CD8-positive, alpha-beta T cell (primary cell): ENCODE measurements at places on chromosomes 6 and 20.
A peak's percentile ranks its signal among the peaks of the same experiment; 100 is the strongest.

DNA sequence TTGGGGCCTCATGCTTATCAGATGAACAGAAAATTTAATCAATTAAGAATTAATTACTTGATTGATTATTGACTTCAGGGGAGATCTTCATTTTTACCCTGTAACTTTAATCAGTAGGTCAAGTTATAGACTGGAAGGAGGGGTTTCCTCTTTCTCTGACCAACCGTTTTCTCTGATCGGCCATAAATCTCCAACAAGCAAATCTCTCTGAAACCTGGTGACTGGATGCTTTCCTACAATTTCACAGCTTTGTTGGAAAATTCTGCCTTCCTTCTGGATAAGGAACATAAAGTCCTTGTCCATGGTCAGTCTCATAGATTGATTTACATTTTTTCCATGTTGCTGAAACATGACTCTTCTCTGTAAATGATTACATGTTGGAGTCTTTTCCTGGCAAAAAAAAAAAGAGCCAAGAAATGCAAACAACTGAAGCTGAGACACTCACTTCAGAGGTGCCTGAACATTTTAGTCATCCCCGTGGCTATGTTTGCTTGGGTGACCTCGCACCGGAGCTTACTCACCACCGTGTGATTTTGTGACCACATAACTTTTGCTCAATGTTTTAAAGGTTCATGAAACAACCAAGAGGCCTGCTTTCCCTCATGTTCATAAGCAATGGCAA is 31.0 kb downstream of the IRF4 start:
- DNase-seq, result peak; percentile 65

- no peak for DNase-seq
These were observed 950 bp downstream of the PEDS1 start for GRCh38 chr20:50152394-50153152.

DNA sequence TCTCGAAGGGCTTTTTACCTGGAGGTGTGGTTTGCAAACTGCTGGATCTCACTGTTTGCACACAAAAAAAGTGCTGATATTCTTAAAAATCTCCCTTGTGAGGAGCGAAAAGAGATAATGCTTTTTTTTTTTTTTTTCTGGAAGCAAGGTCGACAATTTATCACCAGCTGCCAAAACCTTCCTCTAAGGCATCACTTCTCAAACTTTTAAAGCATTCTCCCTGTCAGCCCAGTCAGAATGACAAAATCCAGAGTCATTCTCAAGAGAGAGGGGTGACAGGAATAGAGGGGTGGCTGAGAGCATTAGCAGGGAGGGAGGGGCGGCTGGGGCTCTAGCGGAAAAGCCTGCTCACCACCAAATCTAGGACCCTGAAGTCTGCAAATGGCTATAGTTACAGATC is 137.2 kb upstream of the ARMC2 start:
- DNase-seq, result no peak

DNA sequence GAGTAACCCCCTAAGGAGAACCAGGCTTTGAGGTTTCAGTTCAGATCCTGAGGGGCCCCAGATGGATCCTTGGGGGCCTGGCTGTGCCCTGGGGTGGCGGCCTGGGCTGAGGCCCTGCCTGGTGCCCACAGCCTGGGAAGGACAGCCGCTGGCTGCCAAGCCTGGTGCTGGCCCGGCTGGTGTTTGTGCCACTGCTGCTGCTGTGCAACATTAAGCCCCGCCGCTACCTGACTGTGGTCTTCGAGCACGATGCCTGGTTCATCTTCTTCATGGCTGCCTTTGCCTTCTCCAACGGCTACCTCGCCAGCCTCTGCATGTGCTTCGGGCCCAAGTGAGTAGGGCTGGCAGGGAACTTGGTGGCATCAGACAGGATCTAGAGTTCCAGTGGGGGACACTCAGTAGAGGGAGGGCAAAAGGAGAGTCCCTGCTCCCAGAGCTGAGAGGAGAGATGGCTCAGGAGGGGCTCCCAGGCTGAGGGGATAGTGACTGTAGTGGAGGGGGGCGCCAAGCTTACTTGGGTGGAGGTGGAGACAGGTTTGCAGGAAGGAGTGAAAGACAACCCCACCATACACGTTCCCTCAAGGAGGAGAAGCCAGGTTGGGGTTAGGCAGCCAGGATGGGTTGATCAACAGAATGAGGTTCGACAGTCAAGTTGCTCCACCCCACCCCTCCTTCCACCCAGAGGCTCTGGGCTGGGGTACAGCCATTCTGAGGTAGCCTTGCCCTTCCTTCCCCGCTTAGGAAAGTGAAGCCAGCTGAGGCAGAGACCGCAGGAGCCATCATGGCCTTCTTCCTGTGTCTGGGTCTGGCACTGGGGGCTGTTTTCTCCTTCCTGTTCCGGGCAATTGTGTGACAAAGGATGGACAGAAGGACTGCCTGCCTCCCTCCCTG is 9.5 kb downstream of the SLC29A1 start:
- DNase-seq, result no peak

- DNase-seq, result no peak
These were observed 62.4 kb downstream of the YTHDF1 start for GRCh38 chr20:63153254-63154221.

DNA sequence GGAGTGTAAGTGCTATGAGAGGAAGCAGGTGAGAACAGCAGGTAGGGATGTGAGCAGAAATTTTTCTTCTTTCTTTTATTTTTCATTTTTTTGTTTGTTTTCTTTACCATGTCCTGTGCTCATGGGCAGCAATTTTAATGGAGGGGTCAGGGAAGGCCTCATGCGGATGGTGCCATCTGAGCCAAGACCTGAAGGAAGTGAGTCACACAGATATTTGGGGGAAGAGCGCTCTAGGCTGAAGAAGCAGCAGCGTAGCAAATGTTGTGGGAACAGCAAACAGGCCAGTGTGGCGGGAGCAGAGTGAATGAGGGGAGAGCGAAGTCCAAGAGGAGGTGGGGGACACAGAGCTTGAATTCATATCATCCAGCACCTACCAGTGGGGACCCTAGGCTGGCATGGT is 12.7 kb downstream of the SPDEF start:
- no peak for DNase-seq

- DNase-seq, result no peak
These were observed 77.2 kb downstream of the SSR1 start for GRCh38 chr6:7235712-7236305.

DNA sequence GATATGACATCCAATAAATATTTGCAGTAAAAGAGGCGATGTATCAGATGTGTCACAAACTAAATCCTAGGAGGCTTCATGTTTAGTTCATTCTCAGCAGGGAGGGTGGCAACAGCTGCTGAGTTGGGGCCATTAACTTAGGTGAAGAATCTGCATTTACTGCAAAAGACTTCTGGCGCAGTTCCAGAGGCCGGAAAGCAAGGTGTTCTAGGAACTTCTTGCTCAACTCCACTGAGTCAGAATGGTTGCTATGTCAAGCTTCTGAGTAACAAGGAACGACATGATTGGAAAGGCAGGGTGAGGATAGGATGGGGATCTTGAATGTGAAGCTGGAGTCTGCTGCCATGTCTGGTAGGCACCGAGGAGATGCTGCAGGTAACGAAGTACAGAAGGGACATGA is 11.7 kb downstream of the ADNP start:
- DNase-seq, result no peak

GRCh38 chr6:42372699-42373098 is 79.0 kb downstream of the TRERF1 start:
- DNase-seq, result no peak

DNA sequence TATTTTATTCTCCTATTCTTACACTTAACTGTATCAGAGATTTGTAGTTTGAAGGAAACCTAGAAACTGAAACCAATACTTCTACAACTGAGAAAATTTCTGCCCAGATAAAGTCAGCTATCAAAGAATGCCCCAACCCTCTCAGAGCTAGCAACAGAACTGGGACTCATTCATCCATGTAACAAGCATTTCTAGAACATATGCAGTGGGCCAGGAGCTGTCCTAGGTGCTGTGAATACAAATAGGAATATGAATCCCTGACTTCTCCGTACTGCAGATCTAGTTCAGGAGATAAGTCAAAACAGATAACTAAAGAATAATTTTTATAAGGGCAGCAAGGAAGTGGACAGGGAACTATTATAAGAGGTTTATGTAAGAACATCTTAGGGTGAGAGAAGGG is 654.1 kb upstream of the NOX3 start:
- no peak for DNase-seq

DNA sequence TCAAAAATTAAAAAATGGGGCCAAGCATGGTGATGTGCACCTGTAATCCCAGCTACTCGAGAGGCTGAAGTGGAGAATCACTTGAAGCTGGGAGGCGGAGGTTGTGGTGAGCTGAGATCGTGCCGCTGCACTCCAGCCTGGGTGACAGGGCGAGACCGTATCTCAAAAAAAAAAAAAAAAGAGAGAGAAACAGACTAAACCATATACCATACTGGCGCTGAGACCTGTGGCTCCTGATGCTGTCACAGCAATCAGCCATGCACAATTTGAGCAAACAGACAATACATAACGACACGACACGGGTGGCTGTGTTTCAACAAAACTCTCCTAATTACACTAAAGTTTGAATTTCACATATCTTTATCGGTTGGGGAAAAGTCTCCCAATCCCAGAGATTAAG is 14.9 kb upstream of the CBFA2T2 start:
- DNase-seq, result no peak

DNA sequence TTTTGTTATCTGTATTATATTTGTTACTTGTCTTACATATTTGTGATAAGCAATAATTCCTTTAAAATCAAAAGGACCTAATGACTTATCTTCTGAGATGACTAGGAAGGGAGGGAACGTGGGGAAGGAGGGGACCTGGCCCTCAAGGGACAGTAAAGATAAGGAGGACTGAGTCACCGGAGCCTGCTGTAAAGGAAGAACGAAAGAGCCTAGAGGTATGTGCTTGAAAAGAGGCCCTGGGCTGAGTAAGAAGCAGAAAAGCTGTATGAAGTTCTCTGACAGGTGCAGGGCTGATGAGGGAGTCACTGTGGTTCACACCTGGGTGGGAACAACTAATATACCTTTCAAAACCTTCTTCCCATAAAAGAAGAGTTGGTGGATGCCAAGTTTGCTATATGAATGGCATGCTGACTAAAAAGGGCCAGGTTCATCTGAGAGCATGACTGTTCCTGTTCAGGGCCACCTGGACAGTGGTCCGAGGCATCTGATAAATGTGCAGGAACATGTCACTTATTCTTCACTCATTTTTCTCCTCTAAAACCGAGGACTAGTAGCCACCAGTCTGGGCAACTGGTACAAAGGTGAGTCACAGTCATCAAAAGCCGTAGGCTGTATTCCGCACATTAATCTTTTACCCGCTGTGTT is 111.3 kb downstream of the TNFAIP3 start:
- DNase-seq, result no peak

DNA sequence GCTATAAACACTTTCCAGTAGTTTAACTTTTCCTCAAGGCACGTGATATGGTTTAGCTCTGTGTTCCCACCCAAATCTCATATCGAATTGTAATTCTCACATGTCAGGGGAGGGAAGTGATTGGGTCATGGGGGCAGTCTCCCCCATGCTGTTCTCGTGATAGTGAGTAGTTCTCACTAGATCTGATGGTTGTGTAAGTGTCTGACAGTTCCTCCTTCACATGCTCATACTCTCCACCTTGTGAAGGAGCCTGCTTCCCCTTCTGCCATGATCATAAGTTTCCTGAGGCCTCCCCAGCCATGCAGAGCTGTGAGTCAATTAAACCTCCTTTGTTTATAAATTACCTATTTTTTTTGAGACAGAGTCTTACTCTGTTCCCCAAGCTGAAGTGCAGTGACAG is 127.9 kb downstream of the DTNBP1 start:
- no peak for DNase-seq

DNA sequence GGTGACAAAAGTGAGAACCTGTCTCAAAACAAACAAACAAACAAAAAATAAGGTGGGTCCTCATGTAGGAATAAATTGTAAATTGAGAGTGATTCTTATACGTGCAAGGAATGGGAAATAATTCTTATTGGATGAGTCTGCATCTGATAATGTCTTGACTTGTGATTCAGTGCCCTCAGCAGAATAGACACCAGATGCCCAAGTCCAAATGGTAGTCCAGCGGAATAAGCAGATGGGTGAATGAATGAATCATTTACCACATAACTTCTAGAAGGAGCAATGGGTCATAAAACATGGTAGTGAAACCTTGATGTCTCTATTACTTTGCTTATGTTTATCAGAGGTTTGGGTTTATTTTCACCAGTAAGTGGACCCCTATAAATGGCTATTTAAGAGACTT is 747.7 kb downstream of the PHF3 start:
- no peak for DNase-seq

DNA sequence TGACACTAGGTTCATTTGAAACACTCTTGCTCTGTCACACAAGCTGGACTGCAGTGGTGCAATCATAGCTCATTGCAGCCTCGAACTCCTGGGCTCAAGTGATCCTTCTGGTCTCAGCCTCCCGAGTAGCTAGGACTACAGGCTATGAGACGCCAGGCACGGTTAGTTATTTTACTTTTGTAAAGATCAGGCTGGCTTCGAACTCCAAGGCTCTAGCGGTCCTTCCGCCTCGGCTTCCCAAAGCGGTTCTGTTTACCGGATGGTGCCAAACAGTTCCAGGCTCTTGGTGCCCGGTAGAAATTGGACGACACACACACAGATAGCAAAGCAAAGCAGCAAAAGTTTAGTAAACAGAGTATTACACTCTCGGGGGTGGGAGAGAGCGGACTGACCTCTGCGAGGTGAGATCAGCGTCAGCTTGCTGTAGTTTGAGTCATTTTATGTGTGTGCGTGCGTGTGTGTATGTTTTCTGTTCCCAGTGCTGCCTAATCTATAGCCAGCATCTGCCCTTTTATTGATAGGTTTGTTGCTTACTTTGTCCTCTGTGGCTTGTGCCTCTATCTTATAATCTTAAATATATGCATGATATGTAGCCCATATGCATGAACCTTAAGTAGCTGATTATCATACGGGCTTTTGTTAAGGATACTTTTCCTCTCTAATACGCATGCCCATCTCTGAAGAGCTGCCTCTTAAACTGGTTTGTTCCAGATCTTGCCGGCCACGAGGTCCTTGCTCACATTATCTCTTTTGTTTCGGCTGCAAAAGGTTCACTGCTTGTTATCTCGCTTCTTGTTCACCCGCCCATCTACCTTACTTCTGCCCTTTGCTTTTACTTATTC is 75.2 kb downstream of the OR2B2 start:
- no peak for DNase-seq

- no peak for DNase-seq
These were observed 21.2 kb downstream of the ATXN1 start for GRCh38 chr6:16740097-16740496.

- DNase-seq, result no peak
These were observed 22.0 kb upstream of the PREX1 start for GRCh38 chr20:48849779-48850178.

GRCh38 chr6:43396408-43397149 is 27.1 kb upstream of the ZNF318 start:
- DNase-seq, result no peak

GRCh38 chr6:20434766-20435165 is 33.1 kb downstream of the E2F3 start:
- no peak for DNase-seq

GRCh38 chr20:61514396-61514795 is 262.3 kb downstream of the CDH4 start:
- no peak for DNase-seq

- DNase-seq, result no peak
These were observed 205.6 kb downstream of the FRK start for GRCh38 chr6:115854866-115855665.

GRCh38 chr20:20896606-20897005 is 184.2 kb upstream of the RALGAPA2 start:
- no peak for DNase-seq

GRCh38 chr20:6769903-6770785 is 2.7 kb downstream of the BMP2 start:
- DNase-seq, result no peak
